ENCODE measurements at places on chromosomes 1 and 21.

DNA sequence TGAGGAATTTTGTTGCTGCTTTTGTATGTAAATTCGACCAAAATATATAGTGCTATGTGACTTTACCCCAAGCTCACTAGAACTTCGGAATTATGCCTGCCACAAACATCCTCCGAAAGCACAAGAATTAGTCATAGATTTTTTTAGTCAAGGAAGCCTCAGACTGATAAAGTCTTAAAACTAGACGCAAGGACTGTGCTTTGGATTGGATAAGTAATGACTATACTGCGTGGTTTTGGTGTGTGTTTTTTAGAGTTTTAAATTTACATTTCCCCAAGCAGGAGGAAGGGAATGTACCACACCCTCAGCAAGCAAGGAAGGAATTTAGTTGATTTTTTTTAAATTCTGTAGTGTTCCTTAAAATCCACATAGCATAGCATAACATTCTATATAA lies 10.3 kb downstream of the WLS start:
- no peak for DNase-seq

- DNase-seq, result no peak
These were observed 85.0 kb upstream of the KCNJ15 start for GRCh38 chr21:38171723-38172344.

DNA sequence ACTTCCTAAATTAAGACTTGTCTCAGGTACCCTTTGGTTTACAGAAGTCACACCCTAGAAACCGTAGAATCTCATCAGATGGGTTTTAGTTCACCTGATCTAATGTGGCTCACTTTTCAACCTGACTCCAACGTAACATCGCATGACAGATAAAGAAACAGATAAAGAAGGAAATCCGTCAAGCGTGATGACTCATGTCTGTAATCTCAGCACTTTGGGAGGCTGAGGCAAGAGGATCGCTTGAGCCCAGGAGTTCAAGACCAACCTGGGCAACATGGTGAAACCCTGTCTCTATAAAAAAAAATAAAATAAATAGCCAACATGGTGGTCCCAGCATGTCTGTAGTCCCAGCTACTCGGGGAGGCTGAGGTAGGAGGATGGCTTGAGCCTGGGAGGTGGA lies 97.3 kb downstream of the SPSB1 start:
- DNase-seq, result peak; percentile 73

DNA sequence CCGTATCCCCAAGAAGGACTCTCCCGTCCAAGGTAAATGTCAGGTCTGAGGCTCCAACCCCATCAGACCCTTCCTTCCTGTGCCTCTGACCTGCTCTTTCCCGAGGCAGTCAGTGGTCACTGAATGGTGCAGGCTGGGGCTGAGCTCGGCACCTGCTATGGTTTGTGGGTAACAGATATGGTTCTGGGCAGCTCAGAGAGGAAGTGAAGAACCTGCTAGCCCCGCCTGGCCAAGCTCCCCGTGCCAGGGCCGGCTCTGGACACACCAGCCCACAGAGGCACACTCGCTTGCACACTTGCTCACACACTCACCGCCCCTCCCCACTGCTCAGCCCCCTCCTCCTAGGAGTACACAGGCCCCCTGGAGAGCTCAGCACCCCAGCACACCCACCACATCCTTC lies 16.4 kb downstream of the NCMAP start:
- DNase-seq, result no peak

GRCh38 chr1:9300573-9300972 lies 7.9 kb downstream of the SPSB1 start:
- DNase-seq, result peak; percentile 18

DNA sequence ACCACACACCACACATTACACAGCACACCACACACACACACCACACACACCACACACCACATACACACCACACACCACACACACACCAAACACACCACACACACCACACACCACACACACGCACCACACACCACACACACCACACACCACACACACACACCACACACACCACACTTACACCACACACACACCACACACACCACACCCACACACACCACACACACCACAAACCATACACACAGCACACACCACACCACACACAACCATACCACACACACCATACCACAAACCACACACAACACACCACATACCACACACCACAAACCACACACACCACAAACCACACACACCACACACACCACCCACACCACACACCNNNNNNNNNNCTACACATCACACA lies 40.9 kb upstream of the SIK1 start:
- no peak for DNase-seq

GRCh38 chr1:17372955-17373354 lies 959 bp downstream of the PADI6 start:
- DNase-seq, result no peak

DNA sequence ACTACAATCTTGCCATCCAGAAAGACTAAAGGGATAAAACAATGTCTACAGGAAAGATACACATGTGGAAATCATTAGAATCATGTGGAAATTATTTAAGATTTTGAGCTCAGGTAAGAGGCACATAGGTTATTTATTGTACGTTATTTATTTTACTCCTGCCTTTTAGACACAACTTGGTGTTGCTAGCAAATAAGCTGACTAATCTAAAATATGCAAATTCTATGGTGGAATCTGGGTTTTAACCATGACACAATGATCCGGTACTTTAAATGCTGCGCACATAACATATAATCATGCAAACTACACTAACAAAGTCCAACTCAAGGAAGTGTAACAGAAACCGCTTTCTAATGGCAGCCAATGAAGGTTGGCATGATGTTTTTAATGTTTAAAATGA lies 112.5 kb downstream of the IFI44 start:
- DNase-seq, result no peak

DNA sequence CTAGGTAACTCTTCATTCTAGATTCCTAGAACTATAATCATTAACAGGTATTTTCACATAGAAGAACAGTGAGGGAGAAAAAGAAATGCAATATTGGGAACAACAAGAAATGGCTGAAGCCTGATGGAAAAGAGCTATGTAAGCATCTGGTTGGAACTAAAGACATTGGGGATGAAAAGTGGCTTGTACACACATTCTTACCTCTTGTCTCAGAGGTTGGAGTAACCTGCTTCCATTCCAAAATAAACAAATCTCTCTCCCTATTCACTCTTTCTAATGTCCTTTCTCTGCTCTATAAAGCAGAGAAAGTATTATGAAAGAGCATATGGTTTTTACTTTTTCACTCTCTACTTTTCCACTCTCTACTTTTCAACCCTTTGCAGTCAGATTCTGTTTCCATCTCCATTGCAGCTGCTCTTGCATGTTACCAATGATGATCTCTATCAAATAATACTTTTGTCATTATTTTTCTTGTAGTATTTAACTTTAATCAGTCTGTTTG lies 37.5 kb downstream of the CMPK1 start:
- no peak for DNase-seq

DNA sequence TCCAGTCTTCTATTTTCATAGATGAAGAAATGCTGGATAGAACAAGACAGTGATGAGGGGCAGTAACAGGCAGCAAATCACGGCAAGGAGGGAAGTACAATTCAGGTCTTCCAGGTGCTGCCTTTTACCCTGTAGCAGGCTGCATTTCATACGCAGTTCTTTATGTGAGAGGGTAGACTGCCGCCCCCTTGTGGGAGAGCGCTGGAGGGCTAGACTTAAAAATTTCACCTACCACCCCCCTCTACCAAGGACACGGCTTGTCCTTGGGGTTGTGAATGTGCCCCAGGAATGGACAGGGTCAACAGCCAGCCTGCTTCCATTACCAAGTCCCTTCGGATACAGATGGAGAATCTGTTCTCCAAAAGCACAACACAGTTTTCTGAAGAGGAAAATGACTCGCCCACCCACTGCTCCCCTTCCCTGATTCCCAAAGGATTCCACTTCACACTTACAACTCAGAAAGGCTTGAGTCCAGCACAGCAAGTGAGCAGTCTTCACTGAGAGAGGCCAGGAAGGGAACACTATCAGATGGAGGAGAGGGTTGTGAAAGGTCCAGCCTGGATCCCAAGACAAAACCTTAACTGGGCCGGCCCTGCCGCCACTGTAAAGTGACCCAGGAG lies 7.4 kb downstream of the WDR77 start:
- peak; percentile 50 for DNase-seq

DNA sequence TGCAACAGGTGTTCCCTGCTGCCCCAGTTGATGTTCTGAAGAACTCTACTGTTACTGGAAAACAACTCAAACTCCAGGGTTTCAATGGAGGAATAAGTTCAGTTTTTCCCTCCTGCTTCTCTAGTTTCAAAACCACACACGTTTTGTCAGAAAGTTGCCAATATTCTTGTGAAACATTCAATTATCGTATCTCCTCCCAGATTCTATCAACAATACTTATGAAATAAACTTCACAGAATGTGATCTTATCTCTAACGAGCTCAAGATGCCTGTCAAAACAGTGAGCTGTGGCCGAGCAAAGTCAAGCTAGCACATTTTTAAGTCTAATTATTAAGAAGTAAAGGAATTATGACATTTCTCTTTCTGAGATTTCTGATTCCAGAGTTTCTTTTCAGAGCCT lies 4.7 kb downstream of the OR2B11 start:
- no peak for DNase-seq

DNA sequence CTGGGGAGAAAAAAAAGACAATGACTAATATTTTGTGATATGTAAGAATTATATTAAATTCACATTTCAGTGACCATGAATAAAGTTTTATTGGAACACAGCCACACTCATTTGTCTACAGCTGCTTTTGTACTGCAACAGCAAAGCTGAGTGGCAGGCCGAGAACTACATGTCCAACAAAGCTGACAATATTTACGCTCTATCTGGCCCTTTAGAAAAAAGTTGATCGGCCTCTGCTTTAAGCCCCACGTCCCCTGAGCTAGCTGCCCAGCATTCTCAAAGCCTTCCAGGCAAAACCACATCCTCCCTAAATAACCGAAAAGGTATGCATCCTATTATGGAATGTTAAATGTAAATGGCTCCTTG lies 8.6 kb downstream of the SLC2A1 start:
- DNase-seq, result no peak

GRCh38 chr1:25024615-25025350 lies 94.7 kb upstream of the RUNX3 start:
- DNase-seq, result no peak

GRCh38 chr1:100076319-100076718 lies 56.4 kb downstream of the SASS6 start:
- no peak for DNase-seq

DNA sequence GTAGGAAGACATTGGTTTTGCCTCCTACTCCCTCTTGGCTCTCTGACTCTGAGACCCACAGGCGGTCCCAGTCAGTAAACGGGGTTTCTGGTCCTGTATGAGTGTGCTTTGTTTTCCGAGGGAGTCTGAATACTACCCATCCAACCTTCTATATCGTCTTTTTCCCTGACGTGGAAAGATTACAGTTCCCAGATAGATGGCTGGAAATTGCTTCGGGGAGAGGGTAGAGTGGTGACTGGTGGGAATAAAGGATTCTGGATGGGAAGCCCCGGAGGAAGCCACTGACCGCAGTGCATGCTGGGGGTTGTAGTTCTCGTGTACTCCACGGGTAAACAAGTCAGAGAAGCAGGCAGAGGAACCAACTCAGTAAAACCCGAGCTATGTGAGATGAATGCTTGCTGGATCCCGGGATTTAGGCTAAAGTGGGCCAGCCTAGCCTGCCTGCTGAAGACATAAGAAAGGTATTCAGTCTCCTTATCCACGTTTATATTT lies 66.2 kb upstream of the IRF2BP2 start:
- peak; percentile 44 for DNase-seq

DNA sequence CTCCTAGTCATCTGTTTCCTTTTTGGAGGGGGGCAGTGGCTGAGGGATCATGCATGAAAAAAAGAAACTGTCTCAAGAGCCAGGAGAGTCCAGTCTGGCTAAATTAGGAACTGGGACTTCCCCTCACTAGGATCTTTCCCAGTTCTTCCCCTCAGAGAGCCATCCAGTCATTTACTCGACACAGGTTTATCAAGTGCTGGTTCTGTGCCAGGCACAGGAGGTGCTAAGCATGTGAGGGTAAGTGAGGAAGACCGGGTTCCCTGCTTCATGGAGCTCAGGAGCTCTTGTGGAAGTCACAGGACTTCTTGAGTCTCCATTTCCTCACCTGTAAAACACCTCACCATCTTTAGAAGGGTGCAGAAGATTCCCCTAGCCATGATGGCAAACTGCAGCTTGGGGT lies 8.6 kb upstream of the NUAK2 start:
- DNase-seq, result no peak

GRCh38 chr1:118973032-118973431 lies 15.1 kb downstream of the TBX15 start:
- no peak for DNase-seq

DNA sequence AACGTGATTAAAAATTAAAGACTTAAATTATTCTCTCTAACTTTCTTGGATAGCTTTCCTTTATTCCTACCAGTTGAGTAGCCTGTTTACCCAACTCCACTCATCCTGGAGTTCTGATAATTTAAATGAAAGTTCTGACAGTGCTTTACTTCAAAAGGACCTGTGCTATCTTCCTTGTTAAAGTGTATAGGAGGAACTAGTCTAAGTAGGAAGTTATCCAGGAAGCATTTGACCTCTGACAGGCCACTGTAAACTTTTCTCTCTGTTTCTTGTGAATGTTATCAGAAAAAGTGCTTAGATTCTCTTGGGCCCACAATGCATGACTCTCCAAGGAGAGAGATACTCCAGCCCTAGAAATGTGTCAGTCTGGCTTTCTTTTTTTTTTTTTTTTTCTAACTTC lies 9.2 kb downstream of the UAP1 start:
- no peak for DNase-seq

- no peak for DNase-seq
These were observed 41.5 kb downstream of the NKAIN1 start for GRCh38 chr1:31198150-31198549.

DNA sequence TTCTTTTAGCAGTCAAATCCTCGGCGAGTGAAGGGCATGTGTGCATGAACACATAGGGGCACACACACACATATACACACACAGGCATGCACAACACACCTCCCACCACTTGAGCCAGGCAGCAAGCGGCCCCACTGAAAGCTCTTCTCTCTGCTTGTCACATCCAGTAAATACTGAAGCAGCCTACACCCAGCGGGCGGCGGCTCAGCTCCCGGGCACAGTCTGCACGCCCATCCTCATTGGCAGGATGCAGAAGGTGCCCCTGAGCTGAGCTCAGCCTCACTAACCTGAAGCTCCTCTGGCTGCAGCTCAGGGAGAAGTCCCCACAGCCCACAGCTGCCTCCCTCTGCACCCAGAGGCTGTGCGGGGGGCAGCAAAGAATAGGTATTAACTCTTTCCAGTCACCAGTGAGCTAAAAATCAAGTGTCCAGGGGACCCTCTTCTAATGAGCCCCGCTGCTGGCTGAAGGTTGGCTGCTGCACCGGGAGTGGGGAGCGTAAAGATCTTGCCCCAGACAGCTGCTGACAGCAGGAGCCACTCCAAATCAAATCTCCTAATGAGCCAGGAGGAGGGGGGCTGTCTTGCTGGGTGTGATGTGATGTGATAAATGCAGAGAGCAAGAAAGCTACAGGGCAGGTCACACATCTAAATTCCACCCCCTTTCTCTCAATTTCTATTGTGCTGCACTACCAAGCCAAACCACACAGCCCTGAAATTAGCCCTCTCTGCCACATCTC lies 12.5 kb downstream of the RGS8 start:
- DNase-seq, result no peak

GRCh38 chr1:246564839-246565750 lies 966 bp downstream of the TFB2M start:
- DNase-seq, result no peak

GRCh38 chr21:38661889-38662568 lies 143.7 kb upstream of the ETS2 start:
- no peak for DNase-seq

All from T-helper 1 cell (primary cell).